ENCODE measurements at places on chromosomes 5 and 9. TPM values are rescaled to one million over a fixed set of nuclear protein-coding genes. Genes with fewer than 3 reads are reported as not detected.
A peak's percentile ranks its signal among the peaks of the same experiment; 100 is the strongest.

DNA sequence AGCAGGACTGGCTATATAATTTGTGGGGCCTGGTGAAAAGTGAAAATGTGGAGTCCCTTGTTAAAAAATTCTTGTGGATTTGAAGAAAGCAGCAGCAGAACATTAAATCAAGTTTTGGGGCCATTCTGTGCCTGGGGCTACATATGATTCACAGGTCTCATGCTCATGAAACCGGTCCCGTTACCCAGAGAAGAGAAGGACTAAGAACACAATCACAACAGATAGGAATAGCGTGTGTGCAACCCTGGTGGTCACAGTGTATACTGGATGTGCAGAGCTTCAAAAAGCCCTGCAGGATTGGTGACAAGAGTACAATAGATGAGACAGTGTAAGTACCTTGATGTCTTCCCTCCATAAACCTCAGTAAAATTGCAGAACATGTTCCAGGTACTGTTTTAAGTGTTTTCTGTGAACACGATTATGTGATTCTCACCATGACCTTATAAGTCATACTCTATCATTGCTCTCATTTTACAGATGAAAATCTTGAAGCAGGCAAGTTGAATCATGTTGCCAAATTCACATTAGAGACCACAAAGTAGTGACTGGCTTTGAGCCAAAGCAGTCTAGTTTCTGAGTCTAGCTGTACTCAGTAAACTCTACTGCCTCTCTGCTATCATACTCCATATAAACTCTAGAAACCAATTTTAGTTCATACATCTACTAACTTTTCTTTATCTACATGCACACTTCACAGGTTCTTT lies 636.5 kb downstream of the TAF11L14 start:
- no peak for DNase-seq

GRCh38 chr5:13985731-13986418 lies 41.4 kb upstream of the DNAH5 start:
- DNase-seq = peak; percentile 97

DNA sequence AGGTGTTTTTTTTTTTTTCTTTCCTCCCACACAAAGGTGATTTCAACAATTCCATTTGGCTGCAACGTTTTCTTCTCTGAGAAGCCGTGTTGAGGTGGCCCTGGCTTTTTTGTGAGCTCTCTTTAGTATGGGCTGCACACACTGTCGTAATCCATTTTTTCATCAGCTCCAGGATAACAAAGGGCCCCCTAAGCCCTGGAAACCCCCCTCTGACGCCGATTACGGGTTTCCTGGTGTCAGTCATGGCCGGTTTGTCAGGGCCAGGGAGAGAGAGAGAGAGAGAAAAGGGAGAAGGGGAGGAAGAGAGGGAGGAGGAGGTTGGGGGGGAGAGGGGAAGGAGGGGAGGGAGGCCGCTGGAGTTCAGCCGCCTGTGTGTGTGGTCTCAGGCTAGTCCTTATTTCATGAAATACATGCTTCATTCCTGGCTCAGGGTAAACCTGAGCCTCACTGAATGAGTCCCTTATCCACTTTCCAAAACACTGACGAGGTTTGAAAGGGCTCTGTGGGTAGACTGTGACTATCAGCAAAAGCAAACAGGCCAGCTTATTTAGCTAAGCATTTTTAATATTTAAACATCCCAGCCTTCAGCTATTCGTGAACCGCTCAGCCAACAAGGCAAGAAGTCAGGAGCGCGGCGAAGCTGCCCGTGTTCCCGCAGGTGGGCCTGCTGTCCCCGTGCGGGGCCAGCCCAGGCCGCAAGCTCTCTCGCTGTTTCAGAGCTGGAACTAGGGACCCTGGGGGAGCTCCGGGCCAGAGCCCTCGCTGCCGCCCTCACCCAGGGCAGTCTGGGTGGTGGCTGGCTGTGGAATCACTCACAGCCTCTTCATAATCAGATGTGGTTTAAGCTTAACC lies 172.8 kb downstream of the ERCC6L2 start:
- DNase-seq = no peak

GRCh38 chr5:148179234-148179824 lies 11.0 kb downstream of the SPINK14 start:
- peak; percentile 50 for DNase-seq

DNA sequence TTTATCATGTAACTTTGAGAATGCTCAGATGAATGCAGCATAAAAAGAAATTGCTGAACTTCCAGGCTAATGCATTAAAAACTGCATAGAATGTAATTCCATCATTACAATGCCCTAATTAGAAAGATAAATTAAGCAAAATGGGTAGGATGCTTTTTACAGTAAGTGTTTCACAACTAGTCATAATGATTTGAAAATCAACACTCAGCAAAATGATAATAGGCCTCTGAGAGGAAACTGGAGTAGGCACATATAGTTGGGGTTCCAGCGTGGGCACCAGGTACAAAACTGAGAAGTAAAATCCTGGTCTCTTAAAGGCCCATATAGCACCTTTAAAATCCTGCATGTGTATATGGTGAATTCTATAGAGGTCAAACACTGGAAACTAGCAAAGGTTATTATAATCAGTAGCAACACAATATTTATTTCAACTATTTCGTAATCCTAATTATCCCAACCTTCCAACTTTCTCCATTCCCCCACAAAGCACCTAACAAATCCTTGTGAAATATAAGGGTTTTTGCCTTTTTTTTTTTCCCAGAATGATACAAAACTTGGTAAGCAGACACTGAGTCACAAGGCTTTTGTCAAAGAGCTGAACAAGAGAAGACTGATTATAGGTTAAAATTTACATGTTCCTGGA lies 108.0 kb upstream of the NR5A1 start:
- DNase-seq = no peak

- peak; percentile 13 for DNase-seq
These were observed 244.6 kb upstream of the EFNA5 start for GRCh38 chr5:107915176-107915812.

GRCh38 chr5:33713136-33713765 lies 178.5 kb downstream of the ADAMTS12 start:
- no peak for DNase-seq

SH3GLB2 gene
- total RNA-seq = 48.2 TPM

MUSK gene
- total RNA-seq = 71.1 TPM

BNC2 gene
- total RNA-seq = 23.8 TPM

ABLIM3 gene
- total RNA-seq = 75.5 TPM

All from LHCN-M2 (cell line).